Stimulated activated CD4-positive, alpha-beta T cell treated with anti-CD3 and anti-CD28 coated beads, Interleukin-12 subunit alpha, Interleukin-12 subunit beta, amount 100 ng/mL, for 4 hours (primary cell): ENCODE measurements at places on chromosomes 3 and 15.

DNA sequence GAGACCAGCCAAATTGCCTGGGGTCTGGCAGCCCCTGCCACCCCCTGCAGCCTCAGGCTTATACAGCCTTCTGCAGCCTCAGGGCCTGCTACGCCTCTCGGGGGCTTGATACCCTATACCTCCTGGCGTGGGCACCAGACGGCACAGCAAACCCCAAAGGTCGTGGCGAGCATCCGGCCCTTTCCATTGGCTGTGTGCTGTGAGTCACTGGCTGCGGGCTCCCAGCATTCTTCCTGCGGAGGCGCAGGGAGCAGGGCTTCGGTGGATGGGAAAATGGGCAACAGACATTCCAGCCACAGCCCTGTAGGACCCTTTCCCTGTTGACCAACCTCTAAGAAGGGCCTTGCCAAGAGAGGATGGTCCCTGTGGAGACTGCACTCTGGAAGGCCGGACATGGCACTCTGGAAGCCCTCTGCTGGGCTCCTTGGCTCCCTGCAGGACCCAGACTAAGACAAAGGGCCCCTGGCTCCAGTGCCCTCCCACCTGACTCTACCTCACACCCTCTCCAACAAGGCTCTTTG lies 59.6 kb downstream of the ITGA11 start:
- DNase-seq: no peak

GRCh38 chr3:183253528-183254486 lies 754 bp downstream of the B3GNT5 start:
- DNase-seq: peak; percentile 29

DNA sequence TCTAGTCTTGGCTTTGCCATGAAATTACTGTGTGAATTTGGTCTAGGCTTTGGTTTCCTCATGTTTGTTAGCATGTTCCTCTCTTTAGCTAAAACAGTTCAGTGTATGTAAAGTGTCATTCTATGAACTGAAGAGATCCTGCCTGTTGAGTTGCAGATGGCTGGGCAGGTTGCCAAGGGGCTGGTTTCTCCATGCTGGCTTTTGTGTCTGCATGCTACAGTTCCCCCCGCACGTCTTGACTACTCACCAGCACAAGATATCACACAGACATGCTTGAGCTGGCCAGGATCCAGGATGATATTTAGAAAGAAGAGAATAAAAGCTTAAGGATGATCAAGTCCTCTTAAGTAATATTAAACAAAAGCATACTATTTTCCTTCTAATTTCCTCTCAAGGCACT lies 90.2 kb downstream of the CERS3 start:
- DNase-seq: peak; percentile 27

DNA sequence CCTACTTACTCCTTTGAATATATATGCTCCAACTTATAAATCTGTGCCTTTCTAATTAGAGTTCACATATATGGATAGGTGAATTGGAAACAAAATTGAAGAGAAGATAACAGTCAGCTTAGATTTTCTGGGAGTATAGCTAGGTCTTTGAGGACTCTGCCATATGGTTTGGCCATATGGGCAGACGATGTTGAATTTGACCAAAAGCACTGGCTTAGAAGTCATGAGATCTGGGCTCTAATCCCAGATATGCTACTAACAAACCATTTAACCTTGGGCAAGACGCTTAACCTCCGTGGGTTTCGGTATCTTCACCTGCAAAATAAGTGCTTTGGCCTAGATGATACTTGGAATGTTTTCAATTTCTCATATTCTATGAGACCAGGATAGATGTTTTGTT lies 154.1 kb downstream of the LSAMP start:
- DNase-seq: no peak

DNA sequence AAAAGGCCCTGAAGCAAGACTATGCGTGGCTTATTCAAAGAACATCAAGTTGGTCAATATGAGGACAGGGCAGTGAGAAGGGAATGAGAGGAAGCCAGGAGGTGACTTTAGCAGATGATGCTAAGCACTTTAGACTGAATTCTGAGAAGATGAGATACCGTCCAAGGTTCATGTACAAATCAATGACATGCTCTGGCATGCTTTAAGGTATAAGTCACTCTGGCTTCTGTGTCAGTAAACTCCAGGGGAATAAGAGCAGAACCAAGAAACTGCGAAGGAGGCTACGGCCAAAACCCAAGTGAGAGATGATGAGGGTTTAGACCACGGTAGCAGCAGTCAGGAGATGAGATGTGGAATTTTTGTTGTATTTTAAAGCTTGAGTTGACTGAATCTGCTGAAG lies 8.9 kb upstream of the CCDC50 start:
- DNase-seq: no peak

DNA sequence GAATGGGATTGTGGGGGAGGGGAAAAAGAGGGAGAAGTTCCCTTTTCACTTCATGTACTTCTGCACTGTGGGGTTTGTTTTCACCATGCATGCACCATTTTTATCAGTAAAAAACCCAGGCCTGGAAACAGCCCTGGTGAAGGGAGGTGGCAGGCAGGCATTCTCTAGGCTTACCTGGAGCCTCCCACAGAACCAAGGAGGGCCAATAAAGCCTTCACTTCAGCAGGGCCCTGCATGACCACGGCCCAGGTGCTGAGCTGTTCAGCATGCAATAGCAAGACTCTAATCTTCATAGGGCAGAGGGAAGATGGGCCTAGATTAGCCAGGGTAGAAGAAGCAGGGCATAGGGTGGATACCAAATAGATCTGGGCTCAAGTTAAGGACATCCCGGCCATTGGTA lies 49.6 kb downstream of the SCN5A start:
- DNase-seq: no peak

- no peak for DNase-seq
These were observed 102.9 kb downstream of the ARNT2 start for GRCh38 chr15:80507131-80507530.

DNA sequence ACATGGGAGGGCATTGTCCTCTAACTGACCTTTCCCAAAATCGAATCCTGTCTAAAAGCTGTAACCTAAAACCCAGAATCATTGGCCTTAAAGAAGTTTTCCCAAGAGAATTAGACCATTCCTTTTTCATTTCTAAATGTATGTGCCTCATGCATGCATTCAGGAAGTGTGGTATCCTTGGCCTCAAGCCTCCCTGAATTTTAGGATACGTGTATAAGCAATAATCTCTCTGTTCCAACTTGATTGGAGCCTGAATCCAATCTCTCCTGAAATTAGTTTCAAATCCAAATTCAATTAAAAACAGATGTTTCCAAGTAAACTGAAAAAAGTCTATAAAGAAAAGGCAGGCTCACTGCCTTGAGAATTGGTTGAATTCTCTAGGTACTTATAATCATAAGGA lies 86.0 kb upstream of the VEPH1 start:
- no peak for DNase-seq

- no peak for DNase-seq
These were observed 26.9 kb upstream of the CACNA2D2 start for GRCh38 chr3:50530001-50530970.

GRCh38 chr3:61866961-61867461 lies 305.6 kb downstream of the PTPRG start:
- no peak for DNase-seq

- no peak for DNase-seq
These were observed 326.2 kb downstream of the TUSC7 start for GRCh38 chr3:117035745-117036144.

GRCh38 chr3:10549617-10550230 lies 44.3 kb upstream of the ATP2B2 start:
- no peak for DNase-seq

GRCh38 chr3:188085584-188086560 lies 68.1 kb upstream of the LPP start:
- DNase-seq: no peak

GRCh38 chr15:65773386-65774111 lies 18.5 kb downstream of the DENND4A start:
- DNase-seq: no peak

- DNase-seq: no peak
These were observed 173.7 kb downstream of the SSR3 start for GRCh38 chr3:156381253-156381652.

DNA sequence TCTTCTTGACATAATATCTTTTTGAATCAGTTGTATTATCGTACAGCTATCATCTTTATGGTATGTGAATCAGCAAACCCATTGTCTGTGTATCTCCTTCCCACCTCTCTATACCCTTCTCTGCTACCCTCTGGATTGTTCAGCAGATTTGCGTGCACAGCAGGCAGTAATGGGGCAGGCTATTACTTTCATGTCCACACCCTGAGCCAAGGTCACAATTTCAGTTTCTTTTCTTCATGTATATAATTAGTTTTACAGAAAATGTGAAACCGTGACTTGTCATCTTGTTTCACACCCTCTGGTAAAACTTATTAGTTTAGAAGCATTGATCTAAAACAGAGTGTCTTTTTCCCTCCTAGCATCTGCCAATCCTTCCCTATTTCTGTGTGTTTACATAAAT lies 770.4 kb upstream of the SEMA6D start:
- DNase-seq: no peak

DNA sequence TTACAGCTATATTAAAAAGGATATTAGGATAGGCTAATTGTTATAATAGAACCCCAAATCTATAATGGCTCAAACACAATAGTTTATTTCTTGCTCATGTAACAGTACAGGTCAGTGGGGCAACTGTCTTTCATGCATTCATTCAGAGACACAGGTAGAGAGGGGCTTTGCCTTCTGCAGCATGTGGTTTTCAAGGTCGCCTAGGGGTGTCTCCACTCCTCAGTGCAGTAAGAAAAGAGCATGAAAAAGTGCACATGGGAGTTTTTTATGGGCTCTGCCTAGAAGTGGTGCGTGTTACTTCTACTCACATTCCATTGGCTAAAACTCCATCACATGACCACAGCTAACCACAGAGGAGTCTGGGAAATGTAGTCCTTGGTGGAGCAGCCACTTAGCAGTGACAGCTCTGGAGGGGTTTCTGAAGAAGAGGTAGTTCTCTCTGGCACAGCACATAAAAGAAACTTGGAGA lies 1.8 kb downstream of the ZBTB38 start:
- DNase-seq: peak; percentile 21

- no peak for DNase-seq
These were observed 122.3 kb downstream of the FAM174B start for GRCh38 chr15:92533298-92533697.

DNA sequence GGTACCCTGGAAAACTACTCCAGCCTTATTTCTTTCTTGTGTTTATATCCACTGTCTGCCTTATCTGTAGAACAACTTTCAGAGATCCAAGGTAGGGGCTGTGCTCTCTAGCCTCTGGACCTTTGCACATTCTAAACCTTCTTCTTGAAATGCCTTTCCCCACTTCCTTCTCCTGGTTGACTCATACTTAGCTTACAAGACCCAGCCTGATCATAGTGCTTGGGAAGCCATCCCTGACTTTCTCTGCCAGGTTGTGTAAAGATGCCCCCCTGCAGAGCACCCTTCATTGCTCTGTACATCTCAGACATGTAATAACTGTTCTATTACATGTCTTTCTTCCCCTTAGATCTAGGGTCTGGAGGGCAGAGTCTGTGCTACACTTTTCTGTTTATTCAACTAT lies 50.1 kb downstream of the PPM1L start:
- DNase-seq: no peak

GRCh38 chr15:32952901-32953532 lies 235.2 kb downstream of the GREM1 start:
- DNase-seq: no peak

GRCh38 chr3:179292450-179292849 lies 30.4 kb upstream of the ZNF639 start:
- DNase-seq: no peak

DNA sequence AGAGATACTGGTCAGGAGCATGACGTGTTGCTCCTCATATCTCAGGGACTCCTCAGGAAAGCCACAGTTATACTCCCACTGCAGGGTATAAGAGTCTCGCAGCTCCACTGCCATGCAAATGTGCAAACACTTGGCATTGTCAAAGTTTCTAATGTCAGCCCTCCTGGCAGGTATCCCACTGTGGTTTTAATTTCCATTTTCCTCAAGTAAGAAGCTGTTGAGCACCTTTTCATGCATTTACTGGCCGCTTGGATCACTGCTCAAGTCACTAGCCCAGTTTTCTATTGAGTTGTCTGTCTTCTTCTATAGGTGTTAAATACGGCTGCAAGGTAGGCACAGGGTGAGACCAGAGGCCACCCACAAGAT lies 41.9 kb upstream of the GRIP2 start:
- DNase-seq: no peak

- DNase-seq: no peak
These were observed 229.1 kb upstream of the IGF1R start for GRCh38 chr15:98419173-98419780.

DNA sequence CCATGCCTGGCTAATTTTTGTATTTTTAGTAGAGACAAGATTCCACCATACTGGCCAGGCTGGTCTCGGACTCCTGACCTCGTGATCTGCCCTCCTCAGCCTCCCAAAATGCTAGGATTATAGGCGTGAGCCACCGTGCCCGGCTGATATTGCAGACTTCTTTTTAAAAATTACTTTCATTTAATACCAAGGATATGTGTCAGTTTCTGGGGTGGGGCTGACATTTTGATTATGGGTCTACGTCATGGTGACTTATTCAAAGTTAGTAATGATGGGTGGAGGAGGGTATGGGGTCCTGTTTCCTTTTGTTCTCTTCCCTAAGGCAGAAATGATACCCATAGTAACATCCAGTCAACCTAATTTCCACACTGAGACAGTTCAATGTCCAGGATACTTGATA lies 34.7 kb downstream of the GBE1 start:
- DNase-seq: no peak

- no peak for DNase-seq
These were observed 205.2 kb upstream of the NANOGP8 start for GRCh38 chr15:35290301-35290721.
